ENCODE measurements at places on chromosomes 2 and 18. TPM values are rescaled to one million over a fixed set of nuclear protein-coding genes. Genes with fewer than 3 reads are reported as not detected.
A peak's percentile ranks its signal among the peaks of the same experiment; 100 is the strongest.

GRCh38 chr2:44528595-44528994 lies 166.8 kb downstream of the CAMKMT start:
- DNase-seq = no peak

DNA sequence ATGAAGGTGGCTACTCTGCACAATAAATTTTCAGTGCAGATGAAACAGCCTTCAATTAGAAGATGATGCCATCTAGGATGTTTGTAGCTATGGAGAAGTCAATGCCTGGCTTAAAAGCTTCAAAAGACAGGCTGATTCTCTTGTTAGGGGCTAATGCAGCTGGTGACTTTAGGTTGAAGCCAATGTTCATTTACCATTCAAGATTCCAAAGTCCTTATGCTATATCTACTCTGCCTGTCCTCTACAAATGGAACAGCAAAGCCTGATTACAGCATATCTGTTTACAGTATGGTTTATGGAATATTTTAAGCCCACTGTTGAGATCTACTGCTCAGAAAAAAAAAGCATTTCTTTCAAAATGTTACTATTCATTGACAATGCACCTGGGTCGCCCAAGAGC lies 15.8 kb downstream of the TGFA start:
- no peak for DNase-seq

GRCh38 chr2:38262069-38262871 lies 114.8 kb downstream of the ATL2 start:
- DNase-seq = no peak

B3GNT7 gene
- 89.4 TPM for total RNA-seq

CAPN13 gene
- total RNA-seq = 0.94 TPM

IL36RN gene
- total RNA-seq = not detected

DNA sequence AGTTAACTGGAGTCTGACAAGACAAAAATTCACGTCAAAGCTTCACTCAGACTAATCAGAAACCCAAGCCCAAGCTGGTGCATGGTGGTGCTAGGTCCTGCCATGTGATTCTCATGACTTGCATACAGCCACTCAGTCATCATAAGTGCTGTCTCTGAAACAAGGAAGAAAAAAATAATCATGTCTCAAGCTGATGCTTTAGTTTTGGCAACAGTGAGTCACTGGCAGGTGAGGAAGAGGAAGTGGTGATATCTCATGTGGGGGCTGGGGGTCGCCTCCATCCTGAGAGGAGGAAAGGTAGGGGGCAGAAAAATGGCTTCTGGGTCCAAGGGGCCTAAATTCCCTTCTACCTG lies 136.3 kb downstream of the TMEM163 start:
- no peak for DNase-seq

- DNase-seq = peak; percentile 89
Observed at GRCh38 chr2:164620873-164621763, at the start of gene GRB14. TSS of gene GRB14 (minus strand) at chr2:164621482. CDS start at chr2:164621309, 173 bp downstream.

UGT1A10 gene
- total RNA-seq = 0.23 TPM

- DNase-seq = no peak
Observed at GRCh38 chr2:161381546-161381945, 34.6 kb upstream of the TBR1 start.

PCARE gene
- not detected for total RNA-seq

GRCh38 chr2:32925283-32925815 lies 21.4 kb upstream of the LTBP1 start:
- DNase-seq = no peak

DNA sequence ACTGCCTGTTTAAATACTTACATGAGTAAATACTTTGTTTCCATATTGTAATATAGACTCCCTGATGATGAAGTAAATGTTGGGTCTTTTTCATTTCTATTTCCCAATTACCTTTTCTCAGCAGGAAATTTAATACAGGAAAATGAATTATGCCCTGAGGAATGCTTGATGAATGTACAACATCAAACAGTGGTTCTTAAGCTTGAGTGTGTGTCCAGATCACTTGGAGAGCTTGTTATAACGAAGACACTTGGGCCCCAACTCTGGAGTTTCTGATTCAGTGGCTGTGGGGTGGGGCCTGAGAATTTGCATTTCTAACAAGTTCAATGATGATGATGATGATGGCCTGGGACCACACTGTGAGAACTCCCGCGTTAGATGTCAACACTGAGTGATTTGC lies 7.1 kb upstream of the ME2 start:
- no peak for DNase-seq

DNA sequence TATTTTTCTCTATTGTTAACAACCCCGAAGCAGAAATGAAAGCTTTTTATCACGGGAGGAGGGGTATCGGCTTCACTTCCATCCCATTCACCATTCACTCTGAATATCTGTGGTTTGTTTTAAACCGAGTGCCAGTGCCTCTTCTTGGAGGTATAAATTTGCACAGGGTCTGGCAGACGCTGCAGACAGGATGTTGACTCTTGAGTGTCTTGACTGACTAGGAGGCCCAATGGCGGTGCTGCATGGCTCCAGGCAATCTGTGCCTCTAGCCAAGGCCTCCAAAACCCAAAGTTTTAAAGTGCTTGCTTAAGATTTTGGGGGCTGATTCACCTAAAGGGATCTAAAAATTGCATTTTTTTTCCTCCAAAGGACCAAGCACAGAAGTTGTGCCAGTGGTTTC lies 183.8 kb downstream of the LTBP1 start:
- no peak for DNase-seq

GRCh38 chr2:190948671-190949070 lies 65.3 kb downstream of the STAT1 start:
- no peak for DNase-seq

POTEI gene
- 0.56 TPM for total RNA-seq

FBXO48 gene
- 1.1 TPM for total RNA-seq

ZSWIM2 gene
- not detected for total RNA-seq

MAP3K19 gene
- total RNA-seq = not detected

- no peak for DNase-seq
Observed at GRCh38 chr18:45891806-45892205, 66.3 kb downstream of the SIGLEC15 start.

DNA sequence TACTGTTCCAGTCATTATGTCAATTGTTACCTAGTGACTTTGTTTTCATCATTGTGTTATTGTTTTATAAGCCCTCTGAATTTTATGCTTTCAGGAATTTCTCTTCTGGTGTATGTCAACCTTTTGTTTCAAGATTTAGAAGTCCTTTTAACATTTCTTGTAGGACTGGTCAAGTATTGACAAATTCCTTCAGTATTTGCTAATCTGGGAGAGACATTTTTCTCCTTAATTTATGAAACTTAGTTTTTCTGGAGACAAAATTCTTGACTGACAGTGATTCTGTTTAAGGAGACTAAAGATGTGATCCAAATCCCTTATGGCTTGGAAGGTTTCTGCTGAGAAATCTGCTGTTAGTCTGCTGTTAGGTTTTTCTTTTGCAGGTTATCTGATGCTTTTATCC lies 84.9 kb upstream of the NT5C1B start:
- no peak for DNase-seq

GRCh38 chr18:78992041-78993011 lies 12.7 kb downstream of the SALL3 start:
- DNase-seq = peak; percentile 55

CPLX4 gene
- not detected for total RNA-seq

DNA sequence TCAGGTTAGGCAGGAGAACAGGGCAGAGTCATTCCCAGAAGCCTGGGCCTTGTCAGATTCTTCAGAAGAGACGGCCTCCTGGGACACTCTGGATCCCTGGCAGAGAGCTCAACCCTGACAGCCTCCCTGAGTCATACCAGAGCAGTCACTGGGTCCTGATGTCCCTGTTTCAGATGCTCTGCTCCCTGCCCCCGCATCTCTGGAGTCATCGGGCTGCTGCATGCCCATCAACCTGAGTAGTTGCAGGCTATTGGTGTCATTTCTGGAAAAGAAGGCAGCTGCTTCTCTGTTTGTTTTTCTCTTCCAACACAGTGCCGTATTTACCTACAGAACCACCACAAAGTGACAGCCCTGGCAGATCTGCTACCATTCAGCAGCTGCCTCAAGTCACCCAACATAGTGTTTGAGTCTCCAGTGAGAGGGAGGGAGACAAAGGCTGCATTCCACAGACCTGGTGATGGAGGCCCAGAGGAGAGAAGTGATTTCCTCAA lies 145.1 kb downstream of the B3GNT2 start:
- no peak for DNase-seq

DNA sequence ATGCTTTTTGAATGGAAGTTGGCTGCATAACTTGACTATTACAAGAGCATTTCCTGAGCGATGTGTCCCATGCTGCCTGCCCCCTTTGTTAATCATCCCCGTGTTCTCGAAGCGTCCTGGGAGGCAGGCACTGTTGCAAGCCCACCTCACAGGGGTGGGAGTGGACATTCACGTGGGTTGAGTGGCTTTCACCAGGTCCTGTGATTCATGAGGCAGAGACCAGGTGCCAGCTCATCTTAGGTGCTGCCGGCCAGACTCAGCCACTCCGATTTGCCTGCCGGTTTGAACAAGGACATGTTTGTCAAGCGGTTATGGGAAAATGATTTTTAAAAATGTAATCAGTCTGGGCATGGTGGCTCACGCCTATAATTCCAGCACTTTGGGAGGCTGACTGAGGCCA lies 112.5 kb downstream of the ZNF532 start:
- DNase-seq = no peak

QPCT gene
- 16.5 TPM for total RNA-seq

GRCh38 chr2:117963446-117963845 lies 50.4 kb downstream of the CCDC93 start:
- no peak for DNase-seq

DNA sequence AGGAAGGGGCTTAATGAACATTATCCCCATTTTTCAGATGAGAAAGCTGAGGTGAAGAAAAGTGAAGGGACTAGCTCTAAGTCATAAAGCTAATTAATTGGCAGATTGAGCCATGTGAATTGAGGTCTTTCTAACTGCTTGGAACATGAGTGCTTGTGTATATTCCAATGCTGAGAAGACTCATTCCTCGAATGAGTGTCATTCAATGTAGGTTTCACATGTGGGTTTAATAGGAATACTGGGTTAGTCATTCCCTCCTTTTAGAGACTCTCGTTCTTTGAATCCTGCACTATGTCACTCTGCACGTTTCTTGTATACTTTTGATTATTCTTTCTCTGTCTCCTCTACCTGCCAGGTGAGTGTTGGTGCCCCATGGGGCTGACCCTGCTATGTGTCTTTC lies 218.2 kb downstream of the HRH4 start:
- DNase-seq = no peak

FAP gene
- not detected for total RNA-seq

- DNase-seq = no peak
Observed at GRCh38 chr2:173388795-173389194, 34.1 kb downstream of the CDCA7 start.

DNA sequence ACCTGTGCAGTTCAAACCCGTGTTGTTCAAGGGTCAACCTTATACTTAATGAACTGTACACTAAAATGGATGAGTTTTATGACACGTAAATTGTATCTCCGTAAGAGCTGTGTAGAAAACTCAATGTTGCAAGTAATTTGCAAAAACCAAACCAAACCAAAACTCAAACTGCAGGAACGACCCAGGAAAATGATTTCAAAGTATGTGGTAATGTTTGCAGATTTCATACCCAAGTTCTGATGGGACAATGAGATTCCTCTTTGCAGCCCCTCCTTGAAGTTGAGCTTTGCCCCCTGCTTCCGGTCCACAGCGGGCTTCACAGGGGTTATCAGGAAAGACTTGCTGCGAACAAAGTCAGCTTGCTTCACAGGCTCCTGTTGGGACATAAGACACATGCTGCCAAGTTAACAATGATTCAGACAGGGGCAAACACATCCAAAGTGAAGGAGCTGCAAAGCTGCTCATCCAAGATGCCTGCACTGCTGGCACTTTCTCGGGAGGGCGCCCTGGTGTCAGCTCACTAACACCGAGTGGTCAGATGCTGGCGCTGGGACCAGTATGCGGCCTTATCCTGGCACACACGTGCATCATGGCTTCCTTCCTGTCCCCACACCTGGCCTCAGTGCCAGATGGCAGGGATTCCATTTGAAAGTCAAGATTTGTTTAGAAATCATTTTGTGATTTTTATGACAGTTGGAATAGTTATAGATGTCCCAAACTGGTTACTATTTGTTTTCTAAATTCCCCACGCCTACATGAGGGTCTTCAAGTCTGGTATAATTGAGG lies 65.2 kb upstream of the MGAT4A start:
- DNase-seq = peak; percentile 22

DNA sequence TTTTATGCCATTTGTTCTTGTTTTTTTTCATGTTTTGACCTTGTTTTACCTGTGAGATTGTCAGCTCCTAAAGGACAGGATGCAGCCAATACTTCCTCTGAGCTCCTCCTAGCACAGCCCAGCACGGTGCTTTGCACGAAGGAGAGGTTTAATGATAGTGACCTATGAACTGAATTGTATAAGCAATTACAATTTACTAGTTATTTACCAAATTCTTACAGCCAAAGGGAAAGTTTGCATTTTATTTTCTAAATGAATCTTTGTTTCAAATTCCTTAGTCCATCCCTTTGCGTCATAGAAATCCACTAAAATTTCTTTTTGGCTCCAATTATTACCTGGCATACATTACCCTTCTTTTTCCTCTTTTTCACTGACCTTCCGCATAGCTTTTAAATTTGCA lies 326.1 kb downstream of the TDRD15 start:
- no peak for DNase-seq

GRCh38 chr18:10421859-10422258 lies 32.6 kb upstream of the APCDD1 start:
- no peak for DNase-seq

DNA sequence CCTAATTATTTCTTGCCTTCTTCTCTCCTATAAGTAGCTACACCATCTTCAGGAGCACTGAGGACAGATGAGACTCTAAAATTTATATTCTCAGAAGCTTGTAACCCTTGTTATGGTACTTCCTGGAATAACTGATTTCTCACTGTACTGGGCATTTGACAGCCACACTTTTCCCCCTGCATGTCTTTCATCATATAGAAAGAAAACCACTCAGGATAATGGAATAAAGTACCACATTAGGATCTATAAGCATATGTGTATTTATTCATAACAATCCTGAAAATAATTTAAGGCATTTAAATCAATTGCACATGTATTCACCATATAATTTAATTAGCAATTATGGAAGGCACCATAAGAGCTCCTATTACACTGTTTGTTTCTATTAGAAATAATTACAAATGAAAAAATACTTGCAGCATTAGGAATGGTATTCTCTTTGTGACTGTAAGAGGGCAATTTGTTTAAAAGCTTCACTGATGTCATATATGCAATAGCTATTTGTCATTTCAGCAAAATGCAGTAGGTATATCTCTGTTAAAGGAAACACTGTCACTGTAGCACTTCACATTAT lies 216.9 kb upstream of the FSHR start:
- no peak for DNase-seq

GRCh38 chr2:60861736-60862135 lies 19.6 kb upstream of the REL start:
- no peak for DNase-seq

DNA sequence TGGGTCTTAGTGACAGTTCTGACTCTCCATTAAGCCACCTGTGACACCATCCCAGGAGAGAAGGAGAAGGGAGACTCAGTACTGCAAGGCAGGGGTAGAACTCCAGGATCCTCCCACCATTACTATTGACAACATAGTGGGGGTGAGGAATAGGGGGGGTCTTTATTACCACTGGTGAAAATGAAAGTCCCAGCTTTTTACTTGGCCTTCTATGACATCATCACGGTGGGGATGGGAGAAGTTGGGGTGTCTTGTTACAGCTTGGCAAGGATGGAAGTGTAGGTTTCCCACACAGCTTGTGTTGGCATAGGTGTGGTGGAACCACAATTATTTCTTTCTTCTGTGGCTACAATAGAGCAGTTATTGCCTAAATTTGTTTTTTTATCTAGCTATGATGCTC lies 203.9 kb upstream of the DTNA start:
- DNase-seq = no peak

GRCh38 chr2:174040417-174040701 lies 75.2 kb upstream of the SP3 start:
- DNase-seq = no peak

STPG4 gene
- 0.28 TPM for total RNA-seq

AKAIN1 gene
- not detected for total RNA-seq
